ENCODE measurements at places on chromosomes 7 and 10.

DNA sequence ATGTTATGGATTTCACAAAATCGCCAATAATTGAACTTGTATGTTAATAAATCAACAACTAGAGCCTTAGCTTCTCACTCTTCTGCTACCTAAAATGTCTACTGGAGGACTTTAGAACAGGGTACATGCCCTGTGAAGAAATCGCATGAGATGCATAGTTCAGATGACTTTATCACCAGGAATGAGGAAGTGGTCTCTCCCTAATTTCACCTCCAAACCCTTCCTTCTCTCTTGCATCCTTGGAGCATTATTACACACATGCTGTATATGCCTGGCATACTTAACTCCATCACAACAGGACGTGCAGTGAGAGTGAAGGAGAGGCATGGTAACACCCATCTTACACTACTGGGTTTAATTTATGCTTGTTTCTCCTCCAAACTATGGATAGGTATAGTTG lies 27.8 kb downstream of the RHEB start:
- no peak for DNase-seq

DNA sequence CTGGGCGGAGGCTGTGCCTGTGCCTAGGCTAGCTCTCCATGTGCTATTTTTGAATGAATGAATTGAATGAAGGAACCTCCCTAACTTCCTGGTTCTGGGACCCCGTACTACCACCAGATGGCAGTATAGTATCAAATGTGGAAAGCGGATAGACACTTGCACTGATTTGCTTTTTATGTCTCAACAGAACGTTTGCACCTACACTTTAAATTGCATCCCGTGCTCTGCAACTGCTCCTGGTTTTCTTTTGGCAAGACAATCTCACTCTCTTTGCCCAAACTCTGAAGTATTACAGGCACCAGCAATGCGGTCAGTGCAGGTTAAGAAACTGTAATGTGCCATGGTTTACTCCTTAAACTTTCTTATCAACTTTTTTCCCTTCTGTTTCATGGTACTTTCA lies 6.5 kb downstream of the FZD8 start:
- DNase-seq: no peak

- DNase-seq: no peak
These were observed 109.5 kb upstream of the ZEB1 start for GRCh38 chr10:31209478-31209877.

DNA sequence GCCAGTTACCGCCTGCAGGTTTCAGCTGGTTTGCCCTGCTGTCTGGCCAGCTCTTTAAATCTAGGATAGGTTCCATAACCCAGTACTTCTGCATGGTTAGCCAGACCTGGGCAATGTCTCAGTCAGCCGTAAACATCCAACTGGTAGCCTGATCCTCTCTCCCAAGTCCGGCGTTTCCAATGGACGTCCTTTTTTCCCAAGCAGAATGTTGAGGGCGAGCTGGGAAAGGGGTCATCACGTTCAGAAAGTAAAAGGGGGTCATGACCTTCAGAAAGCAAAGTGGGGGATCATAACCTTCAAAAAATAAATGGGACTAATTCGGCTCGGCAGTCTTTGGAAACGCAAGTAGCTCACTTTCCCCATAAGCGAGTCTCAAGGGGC lies 430 bp downstream of the PON3 start:
- DNase-seq: no peak

GRCh38 chr10:84198206-84198915 lies 4.0 kb downstream of the CDHR1 start:
- no peak for DNase-seq

DNA sequence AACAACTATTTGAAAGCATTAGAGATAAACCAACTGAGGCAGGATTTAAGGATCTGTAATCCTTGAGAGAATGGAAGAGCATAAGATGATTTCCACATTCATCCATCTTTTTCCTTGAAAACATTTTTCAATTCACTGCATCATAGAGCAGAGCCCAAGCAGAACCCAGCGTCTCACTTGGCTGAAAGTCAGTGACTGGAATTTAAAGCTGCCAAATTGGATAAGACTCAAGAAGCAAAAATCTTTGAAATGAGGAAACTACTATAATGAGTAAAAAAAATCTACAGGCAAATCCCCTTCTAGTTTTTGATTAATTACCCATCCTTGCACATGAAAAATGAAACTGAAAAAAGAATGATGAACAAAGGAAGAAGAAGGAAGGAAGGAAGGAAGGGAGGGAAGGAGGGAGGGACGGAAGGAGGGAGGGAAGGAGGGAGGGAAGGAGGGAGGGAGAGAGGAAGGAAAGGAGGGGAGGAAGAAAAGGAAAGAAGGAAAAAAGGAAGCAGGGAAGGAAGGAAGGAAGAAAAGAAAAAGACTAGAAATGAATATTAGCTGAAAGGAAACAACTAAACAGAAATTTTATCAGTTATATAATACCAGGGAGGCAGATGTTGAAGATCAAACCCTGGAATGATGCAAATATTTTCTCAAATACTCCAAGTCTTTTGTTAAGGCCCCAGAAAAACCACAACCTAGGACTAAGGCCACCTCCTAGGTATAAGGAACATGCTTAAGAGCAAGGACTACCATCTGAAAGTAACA lies 336.3 kb upstream of the MAGI2 start:
- DNase-seq: no peak

GRCh38 chr7:143439866-143440265 lies 3.4 kb upstream of the TAS2R60 start:
- no peak for DNase-seq

- DNase-seq: no peak
These were observed 139.0 kb downstream of the NRF1 start for GRCh38 chr7:129750501-129750900.

GRCh38 chr7:1857487-1858421 lies 187.7 kb downstream of the ELFN1 start:
- no peak for DNase-seq

DNA sequence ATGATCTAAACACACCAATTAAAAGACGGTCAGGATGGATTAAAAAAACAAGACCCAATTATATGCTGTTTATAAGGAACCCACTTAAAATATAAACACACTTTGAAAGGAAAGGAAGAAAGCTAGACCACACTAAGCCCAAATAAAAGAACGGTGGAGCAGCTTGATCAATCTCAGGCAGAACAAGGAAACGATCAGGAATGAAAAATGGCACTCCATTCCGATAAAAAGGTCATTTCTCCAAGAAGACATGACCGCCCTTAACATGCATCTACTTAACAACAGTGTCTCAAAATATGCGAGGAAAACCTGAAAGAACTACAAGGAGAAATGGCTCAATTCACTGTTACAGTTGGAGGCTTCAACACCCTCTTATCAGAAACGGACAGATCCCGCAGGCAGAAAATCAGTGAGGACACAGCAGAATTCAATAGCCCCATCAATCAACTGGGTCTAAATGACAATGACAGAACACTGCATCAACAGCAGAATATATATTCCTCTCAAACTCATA lies 210.0 kb downstream of the MAD1L1 start:
- DNase-seq: no peak

- DNase-seq: no peak
These were observed 235.0 kb downstream of the CCSER2 start for GRCh38 chr10:84563355-84563754.

GRCh38 chr7:18526368-18526878 lies 30.9 kb downstream of the HDAC9 start:
- DNase-seq: no peak

- no peak for DNase-seq
These were observed 13.8 kb downstream of the BTRC start for GRCh38 chr10:101367569-101368453.

- no peak for DNase-seq
These were observed 59.1 kb downstream of the ARMC3 start for GRCh38 chr10:22986771-22987542.

DNA sequence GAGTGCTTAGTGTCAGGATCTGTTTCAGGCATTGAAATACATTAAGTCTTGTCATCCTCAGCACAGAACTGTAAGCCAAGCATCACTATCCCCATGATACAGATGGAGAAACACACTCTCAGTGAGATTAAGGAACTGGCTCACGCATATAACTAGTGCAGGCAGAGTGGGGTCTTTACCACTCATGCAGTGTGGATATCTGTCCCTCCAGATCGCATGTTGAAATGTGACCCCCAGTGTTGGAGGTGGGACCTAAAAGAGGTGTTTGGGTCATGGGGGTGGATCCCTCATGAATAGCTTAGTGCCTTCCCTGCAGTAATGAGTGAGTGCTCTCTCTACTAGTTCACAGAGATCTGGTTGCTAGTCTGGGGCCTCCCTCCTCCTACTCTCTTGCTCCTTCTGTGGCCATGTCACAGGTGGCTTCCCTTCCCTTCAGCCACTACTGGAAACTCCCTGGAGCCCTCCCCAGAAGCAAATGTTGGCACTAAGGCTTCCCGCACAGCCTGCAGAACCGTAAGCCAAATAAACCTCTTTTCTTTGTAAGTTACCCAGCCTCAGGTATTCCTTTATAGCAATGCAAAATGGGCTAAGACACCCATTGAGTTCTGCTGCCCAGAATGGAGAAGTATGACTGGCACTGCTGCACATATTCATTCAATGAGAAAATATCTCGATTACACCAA lies 31.8 kb upstream of the MSMB start:
- DNase-seq: no peak

DNA sequence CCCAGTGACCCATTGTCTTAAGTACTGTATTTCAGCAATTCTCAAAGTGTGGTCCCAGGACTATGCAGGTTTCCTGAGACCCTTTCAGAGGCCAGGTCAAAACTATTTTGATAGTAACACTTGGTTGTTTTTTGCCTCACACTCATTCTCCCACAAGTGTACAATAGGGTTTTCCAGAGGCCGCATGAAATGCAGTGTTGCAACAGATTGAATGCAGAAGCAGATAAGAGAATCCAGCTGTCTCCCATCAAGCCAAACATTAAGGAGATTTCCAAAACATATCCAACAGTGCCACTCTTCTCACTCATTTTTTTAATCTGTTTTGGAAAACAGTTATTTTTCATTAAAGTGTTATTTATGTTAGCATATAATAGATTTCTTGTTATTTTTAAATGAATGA lies 20.0 kb downstream of the VKORC1L1 start:
- no peak for DNase-seq

DNA sequence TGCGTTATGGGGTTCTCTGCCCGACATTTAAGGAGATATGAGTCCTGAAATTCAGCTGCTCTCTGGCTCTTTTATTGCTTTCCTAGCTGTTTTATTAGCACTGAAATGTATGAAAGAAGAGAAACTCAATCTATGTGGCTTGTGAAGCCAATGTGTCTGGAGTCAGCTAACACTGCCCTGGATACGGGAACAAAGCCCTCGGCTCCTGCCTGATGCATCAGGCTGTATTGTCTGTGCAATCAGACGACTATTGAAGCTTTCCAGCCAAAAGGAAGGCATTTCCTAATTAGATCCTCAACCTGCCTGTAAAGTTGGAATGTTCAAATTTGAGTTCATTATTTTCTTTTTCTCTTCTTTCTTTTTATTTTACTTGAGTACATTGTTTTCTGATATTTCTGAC lies 22.0 kb upstream of the TM9SF3 start:
- DNase-seq: no peak

DNA sequence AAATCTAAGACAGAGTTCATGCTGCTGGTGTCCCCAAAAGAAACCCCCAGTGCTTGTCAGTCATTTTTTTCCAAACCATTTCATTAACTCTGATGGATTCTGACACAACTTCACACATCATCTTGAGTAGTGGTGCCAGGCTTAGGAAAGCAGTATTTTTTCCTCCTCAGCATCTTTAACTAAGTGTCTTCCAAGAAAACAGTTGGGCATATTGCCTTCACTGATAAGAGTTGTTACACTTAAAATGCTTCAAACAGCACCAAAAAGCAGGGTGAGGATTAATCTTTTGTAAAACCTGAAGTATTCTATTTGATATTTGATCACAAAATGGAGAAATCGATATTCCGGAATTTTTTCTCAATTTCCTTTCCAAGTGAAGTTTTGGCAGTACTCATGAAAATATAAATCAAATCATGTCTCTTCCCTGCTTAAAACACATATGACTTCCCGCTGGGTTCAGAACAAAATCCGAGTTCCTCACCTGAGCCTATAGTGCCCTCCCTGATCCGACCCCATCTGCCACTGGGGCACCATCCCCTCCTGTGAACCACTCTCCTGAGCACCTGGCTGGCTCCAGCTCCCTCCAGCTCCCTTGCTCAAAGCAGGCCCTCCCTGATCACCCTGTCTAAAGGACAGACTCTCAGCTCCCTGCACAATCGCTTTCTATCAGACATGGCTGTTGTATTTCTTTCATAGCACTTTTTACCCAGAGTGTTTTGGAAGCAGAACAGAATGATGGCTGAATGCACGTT lies 61.6 kb downstream of the CYTH3 start:
- DNase-seq: no peak

DNA sequence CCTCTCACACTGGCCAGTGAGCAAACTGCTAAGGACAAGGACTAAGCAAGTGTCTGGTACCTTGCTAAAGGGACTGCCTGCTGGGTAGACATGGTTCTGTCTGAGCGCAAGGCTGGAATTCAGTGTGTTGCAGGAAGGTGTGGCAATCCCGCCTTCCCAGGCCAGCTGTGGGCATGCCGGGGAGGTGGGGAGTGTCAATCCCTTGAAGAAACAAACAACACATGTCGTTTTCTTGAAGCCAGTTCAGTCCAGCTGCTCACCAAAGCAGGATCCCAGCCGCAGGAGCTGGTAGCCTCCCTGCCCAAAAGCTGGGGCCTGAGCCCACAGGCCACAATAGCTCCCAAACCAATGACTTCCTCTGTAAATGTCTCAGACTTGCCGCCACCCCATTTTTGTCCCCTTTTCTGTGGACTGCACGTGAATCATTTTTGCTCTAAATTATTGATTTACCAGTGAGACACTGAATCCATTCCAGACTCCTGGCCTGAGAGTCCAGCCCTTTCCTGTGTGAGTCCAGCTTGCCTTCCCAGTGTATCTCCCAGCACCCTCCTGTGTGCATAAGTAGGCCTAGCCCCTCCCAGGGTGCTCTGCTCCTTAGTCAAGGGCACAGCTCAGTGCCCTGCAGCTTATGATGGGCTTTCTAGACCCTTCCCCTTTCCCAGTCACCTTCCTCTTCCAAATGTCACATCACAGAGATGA lies 166.8 kb downstream of the RGS10 start:
- no peak for DNase-seq

GRCh38 chr10:87646935-87647334 lies 12.7 kb upstream of the PAPSS2 start:
- DNase-seq: no peak

- no peak for DNase-seq
These were observed 6.1 kb upstream of the LAMB4 start for GRCh38 chr7:108136191-108136688.

- DNase-seq: no peak
These were observed 39.6 kb downstream of the C10orf71 start for GRCh38 chr10:49338604-49339003.

DNA sequence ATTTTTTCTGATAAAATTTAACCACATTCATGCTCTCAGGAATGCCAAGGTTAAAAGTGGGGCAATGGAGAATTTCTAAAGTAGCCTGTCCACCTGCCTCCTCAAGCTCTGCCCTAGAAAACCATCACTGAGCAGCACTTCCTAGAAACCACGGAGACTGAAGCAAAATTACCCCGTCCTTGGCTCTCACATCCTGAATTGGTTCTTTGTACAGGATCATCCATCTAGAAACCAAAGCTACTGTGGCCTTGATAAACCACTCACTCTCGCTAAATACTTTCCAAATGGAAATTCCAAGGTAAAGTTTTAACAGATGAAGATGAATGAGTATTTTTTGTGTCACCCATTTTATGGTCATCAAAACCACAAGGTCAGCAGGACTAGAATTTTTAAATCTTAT lies 96.6 kb downstream of the AVL9 start:
- DNase-seq: no peak

- DNase-seq: no peak
These were observed 234.9 kb downstream of the EBF3 start for GRCh38 chr10:129728905-129729795.
